Neuronal stem cell (in vitro differentiated cells): ENCODE measurements at places on chromosomes 13 and 19.
A peak's percentile ranks its signal among the peaks of the same experiment; 100 is the strongest.

- H3K4me1 ChIP-seq = no peaks in the 10 kb centered on the region
- no peaks in the 10 kb centered on the region for H3K36me3 ChIP-seq
- H3K4me3 ChIP-seq = no peak overlapping the region
Observed at GRCh38 chr13:39106216-39107005, 68.2 kb downstream of the NHLRC3 start.

- no peaks in the 10 kb centered on the region for H3K36me3 ChIP-seq
- H3K4me1 ChIP-seq = no peaks in the 10 kb centered on the region
- peak; percentile 60 for DNase-seq
- H3K27me3 ChIP-seq = no peaks in the 10 kb centered on the region
Observed at GRCh38 chr13:87274209-87274819, 396.9 kb upstream of the SLITRK5 start.

DNA sequence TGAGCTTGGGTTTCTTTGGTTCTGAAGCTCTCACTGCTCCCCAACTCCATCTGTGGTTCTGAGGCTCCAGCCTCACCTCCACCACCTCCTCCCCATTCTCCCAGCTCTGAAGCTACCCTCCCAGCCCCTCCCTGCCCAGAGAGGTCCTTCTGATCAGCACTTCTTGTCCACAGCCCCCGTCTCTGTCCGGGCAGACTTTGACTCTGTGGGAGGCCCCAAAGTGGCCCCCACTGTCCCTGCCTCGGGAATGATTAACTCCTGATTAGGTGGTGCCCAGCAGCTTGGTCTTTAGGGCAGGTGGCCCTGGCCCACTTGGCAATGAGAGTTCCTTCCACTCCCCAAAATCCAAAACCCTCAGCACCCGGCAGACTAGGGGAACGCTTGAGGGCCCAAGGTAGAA, 14.4 kb downstream of the EVI5L start:
- peaks cover 3% of the 10 kb centered on the region for H3K27me3 ChIP-seq
- H3K4me3 ChIP-seq = no peak overlapping the region
- no peaks in the 10 kb centered on the region for H3K36me3 ChIP-seq
- H3K27ac ChIP-seq = no peak overlapping the region

DNA sequence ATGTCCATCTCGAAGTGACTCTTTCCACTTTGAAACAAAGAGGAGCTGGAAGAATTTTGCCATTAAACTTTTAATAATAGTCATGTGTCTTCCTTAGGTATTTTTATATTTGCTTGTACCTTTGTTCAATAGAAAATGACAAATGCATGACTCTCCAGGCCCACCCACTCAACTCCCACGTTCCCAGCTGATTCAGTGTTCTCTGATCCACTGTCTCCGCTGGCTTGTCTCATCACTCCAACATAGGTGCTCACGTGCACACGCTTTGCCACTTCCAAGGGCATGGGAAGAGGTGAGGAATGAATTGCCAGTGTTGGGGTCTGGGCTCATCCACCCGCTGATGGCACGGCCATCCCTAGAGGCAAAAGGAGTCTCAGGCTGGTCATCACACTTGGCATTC, 24.5 kb downstream of the RASL11A start:
- H3K27me3 ChIP-seq = peaks cover 31% of the 10 kb centered on the region
- no peak overlapping the region for H3K4me3 ChIP-seq
- H3K36me3 ChIP-seq = no peaks in the 10 kb centered on the region
- H3K27ac ChIP-seq = no peak overlapping the region
- H3K4me1 ChIP-seq = no peaks in the 10 kb centered on the region

DNA sequence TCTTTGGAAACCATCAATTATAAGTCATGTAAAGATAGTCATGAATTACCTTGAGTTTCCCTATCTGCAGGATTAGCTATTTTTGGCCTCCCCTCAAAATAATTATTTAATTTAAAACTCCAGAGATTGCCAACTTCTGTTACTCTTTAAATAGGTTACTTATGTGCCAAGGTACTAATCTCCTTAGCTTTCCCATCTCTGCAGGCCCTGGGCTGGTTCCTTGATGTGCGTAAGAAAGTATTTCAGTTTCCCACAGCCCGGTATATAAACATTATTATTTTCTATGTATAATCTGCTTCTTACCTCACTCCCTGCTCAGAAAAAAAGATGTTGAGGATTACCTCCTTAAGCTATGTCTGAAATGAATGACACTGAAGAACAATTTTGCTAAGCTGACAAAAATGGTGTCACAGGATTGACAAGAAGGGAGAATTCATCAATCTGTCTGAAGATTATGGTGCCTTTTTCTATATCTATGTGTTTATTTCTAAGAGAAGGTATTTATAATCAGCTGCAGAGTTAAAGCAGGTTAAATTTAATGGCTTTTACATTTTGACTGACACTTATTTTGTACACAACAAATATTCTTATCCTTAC, 1697.2 kb upstream of the PCDH20 start:
- H3K4me1 ChIP-seq = no peaks in the 10 kb centered on the region
- no peak overlapping the region for H3K27ac ChIP-seq
- DNase-seq = no peak
- H3K27me3 ChIP-seq = no peaks in the 10 kb centered on the region
- no peaks in the 10 kb centered on the region for H3K36me3 ChIP-seq

DNA sequence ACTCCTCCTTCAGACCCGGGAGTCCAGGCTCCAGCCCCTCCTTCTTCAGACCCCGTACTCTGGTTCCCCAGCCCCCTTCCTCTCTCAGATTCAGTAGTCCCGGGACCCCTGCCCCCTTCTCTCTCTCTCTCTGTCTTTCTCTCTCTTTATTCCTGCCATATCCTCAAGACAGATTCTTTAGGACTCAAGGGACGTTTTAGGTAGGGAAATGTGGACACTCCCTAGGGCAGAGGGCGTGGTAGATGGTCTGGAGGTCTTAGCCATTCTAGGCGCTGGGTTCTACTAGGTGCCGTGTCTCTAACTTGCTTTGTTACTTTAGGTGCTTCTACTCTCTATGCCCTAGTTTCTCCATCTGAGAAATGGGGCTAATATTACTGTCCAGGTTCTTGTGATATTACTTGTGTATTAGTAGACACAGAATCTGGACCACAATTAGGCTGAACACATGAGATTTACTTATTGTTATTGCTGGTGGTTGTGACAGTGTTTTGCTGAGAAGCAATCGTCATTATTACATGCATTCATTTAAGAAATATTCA, 751 bp upstream of the C19orf84 start:
- no peak overlapping the region for H3K27ac ChIP-seq
- H3K4me3 ChIP-seq = no peak overlapping the region
- peaks cover 8% of the 10 kb centered on the region for H3K4me1 ChIP-seq
- no peaks in the 10 kb centered on the region for H3K27me3 ChIP-seq

GRCh38 chr19:2228157-2229030, 7.7 kb downstream of the PLEKHJ1 start:
- no peaks in the 10 kb centered on the region for H3K27me3 ChIP-seq
- no peak overlapping the region for H3K4me3 ChIP-seq
- no peak for DNase-seq
- no peaks in the 10 kb centered on the region for H3K4me1 ChIP-seq

GRCh38 chr19:30214651-30215051, 157.5 kb upstream of the ZNF536 start:
- H3K36me3 ChIP-seq = no peaks in the 10 kb centered on the region
- no peaks in the 10 kb centered on the region for H3K27me3 ChIP-seq

- peaks cover 4% of the 10 kb centered on the region for H3K4me1 ChIP-seq
- H3K27me3 ChIP-seq = peaks cover 12% of the 10 kb centered on the region
- no peak overlapping the region for H3K4me3 ChIP-seq
- no peak for DNase-seq
- no peaks in the 10 kb centered on the region for H3K36me3 ChIP-seq
- H3K27ac ChIP-seq = no peak overlapping the region
Observed at GRCh38 chr13:43877766-43878165, 1.8 kb downstream of the CCDC122 start.

DNA sequence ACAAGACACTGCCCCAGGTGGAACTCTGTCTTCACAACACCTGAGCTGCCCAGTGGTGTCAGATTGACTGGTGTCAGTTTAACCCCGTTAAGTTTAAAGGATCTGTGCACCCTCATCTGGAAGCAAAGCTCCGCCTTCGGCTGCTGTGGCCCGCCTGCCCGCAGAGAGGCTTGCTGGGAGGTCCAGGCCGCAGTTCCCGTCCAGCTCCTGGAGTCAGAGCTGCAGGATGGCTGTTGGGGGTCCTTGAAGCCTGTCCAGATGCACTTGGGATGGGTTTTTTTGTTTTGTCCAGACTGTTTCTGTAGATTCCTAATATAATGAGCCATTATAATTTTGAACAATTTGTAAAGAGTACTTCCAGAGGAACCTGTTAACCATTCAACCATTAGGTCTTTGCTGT, 16.1 kb downstream of the CUL4A start:
- H3K4me3 ChIP-seq = no peak overlapping the region
- H3K36me3 ChIP-seq = peaks cover 90% of the 10 kb centered on the region
- no peaks in the 10 kb centered on the region for H3K27me3 ChIP-seq
- DNase-seq = no peak
- no peaks in the 10 kb centered on the region for H3K4me1 ChIP-seq

DNA sequence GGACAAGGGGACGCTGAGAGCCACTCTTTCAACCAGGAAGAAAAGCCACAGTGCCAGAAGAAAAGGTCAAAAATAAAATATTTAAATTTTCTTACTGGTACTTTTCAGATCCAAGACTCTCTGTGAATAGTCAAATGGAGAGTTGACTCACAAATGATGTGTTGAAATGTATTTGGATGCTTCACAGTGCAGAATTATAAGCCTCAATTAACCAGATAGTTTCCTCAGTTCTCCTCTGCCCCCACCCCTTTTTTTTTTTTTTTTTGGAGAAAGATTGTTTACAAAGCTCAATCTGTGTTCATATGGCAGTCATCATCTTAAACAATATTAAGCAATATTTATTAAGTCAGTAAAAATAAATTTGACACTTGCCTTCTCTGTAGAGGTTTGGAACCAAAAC, 470.8 kb downstream of the FGF9 start:
- no peak overlapping the region for H3K27ac ChIP-seq
- DNase-seq = no peak
- H3K4me3 ChIP-seq = no peak overlapping the region
- no peaks in the 10 kb centered on the region for H3K4me1 ChIP-seq

- no peak overlapping the region for H3K27ac ChIP-seq
- H3K4me1 ChIP-seq = peaks cover 10% of the 10 kb centered on the region
- no peaks in the 10 kb centered on the region for H3K27me3 ChIP-seq
- no peaks in the 10 kb centered on the region for H3K36me3 ChIP-seq
Observed at GRCh38 chr19:6101291-6101825, 8.9 kb downstream of the RFX2 start.

GRCh38 chr13:40692946-40693345, 26.5 kb upstream of the FOXO1 start:
- H3K4me3 ChIP-seq = no peak overlapping the region
- H3K4me1 ChIP-seq = no peaks in the 10 kb centered on the region
- H3K36me3 ChIP-seq = no peaks in the 10 kb centered on the region
- no peak overlapping the region for H3K27ac ChIP-seq
- no peak for DNase-seq
- no peaks in the 10 kb centered on the region for H3K27me3 ChIP-seq

GRCh38 chr13:94712812-94713560, 641 bp upstream of the SOX21 start:
- H3K27me3 ChIP-seq = no peaks in the 10 kb centered on the region
- peak overlapping the region; percentile 91 for H3K27ac ChIP-seq
- DNase-seq = no peak
- peaks cover 4% of the 10 kb centered on the region for H3K36me3 ChIP-seq

DNA sequence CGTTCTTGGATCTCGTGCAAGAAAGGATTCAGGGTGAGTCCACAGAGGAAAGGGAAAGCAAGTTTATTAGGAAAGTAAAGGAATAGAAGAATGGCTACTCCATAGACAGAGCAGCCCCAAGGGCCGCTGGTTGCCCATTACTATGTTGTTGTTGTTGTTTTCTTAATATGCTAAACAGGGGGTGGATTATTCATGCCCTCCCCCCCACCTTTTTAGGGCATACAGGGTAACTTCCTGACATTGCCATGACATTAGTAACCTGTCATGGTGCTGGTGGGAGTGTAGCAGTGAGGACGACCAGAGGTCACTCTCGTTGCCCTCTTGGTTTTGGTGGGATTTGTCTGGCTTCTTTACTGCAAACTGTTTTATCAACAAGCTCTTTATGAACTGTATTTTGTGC, 29.1 kb upstream of the PCDH9 start:
- no peak overlapping the region for H3K27ac ChIP-seq
- H3K4me3 ChIP-seq = no peak overlapping the region
- DNase-seq = no peak
- no peaks in the 10 kb centered on the region for H3K4me1 ChIP-seq
- H3K36me3 ChIP-seq = no peaks in the 10 kb centered on the region

DNA sequence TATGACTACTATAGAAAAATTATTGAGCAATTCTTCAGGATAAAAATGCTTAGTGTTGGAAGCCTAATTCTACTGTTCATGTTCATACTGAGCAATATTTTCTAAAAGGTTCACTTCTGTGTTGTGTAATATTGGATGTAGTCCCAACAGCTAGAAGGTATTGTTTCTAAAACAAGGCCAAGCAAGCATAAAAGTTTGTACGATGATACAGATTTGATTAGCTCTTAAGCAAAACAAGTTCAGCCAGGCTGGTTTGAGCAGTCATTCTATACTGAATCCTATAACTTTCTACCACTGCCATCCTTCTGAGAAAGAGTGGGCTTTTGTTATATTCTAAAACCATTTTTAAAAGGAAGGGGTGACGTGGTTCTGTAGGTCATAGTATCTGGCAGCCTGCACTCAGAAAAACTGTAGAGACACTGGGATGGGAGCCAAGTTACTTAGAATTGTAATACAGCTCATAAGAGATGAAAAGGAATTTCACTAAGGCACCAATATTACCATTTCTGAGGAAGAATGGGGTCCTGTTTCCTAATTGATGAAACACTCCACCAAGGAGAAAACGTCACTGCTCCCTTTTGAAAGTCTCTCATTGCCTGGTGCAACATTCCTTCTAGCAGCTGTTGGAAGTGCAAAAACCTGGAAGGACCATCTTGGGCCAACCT, 275.0 kb upstream of the DACH1 start:
- no peaks in the 10 kb centered on the region for H3K27me3 ChIP-seq
- DNase-seq = no peak
- no peak overlapping the region for H3K27ac ChIP-seq
- no peak overlapping the region for H3K4me3 ChIP-seq
- H3K4me1 ChIP-seq = no peaks in the 10 kb centered on the region

- no peaks in the 10 kb centered on the region for H3K4me1 ChIP-seq
- H3K27ac ChIP-seq = no peak overlapping the region
- H3K4me3 ChIP-seq = no peak overlapping the region
- H3K36me3 ChIP-seq = no peaks in the 10 kb centered on the region
Observed at GRCh38 chr19:15874821-15875474, 22.9 kb downstream of the CYP4F2 start.

DNA sequence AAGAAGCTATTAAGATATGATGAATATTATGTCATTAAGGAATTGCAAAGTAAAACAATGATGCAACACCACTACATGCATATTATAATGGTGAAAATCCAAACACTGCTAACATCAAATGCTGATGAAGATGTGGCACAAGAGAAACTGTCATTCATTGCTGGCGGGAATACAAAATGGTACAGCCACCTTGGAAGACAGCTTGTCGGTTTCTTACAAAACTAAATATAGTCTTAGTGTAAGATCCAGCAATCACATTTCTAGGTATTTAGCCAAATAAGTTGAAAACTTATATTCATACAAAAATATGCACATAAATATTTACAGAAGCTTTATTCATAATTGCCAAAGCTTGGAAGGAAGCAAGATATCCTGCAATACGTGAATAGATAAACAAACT, 114.9 kb upstream of the EDNRB start:
- H3K27me3 ChIP-seq = no peaks in the 10 kb centered on the region
- no peak for DNase-seq
- peaks cover 8% of the 10 kb centered on the region for H3K4me1 ChIP-seq
- H3K36me3 ChIP-seq = no peaks in the 10 kb centered on the region
- no peak overlapping the region for H3K27ac ChIP-seq

GRCh38 chr19:44498988-44499387, 1.3 kb downstream of the ZNF180 start:
- H3K4me3 ChIP-seq = peak overlapping the region; percentile 65
- no peak overlapping the region for H3K27ac ChIP-seq
- no peaks in the 10 kb centered on the region for H3K27me3 ChIP-seq
- H3K36me3 ChIP-seq = peaks cover 50% of the 10 kb centered on the region

- H3K4me3 ChIP-seq = no peak overlapping the region
- no peak for DNase-seq
- no peaks in the 10 kb centered on the region for H3K36me3 ChIP-seq
Observed at GRCh38 chr13:112634102-112634501, 46.1 kb upstream of the TUBGCP3 start.
